ENCODE measurements at places on chromosomes 2 and 18. TPM values are rescaled to one million over a fixed set of nuclear protein-coding genes. Genes with fewer than 3 reads are reported as not detected.

GRCh38 chr2:73091164-73091563 lies 19.7 kb upstream of the SFXN5 start:
- peak; percentile 45 for DNase-seq

- no peak for DNase-seq
These were observed 70.6 kb downstream of the ACVR1 start for GRCh38 chr2:157805519-157805918.

DNA sequence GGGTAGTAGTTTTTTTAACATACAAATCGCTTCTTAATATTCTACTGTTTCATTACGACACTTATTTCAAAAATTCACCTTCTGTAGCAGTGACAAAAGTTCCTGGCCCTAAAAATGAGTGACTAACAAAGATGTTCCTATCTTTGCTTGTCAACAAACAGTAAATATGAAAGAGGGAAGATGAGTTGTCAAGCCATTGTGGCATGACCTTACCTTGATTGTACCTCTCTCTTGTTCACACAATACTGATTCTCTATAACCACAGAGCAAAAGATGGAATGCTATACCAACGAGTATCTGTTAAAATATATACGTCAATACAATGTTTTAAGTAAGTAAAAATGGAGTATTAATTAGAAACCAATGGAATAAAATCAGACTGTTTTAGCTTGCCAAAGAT lies 14.7 kb upstream of the GCG start:
- DNase-seq = no peak

DNA sequence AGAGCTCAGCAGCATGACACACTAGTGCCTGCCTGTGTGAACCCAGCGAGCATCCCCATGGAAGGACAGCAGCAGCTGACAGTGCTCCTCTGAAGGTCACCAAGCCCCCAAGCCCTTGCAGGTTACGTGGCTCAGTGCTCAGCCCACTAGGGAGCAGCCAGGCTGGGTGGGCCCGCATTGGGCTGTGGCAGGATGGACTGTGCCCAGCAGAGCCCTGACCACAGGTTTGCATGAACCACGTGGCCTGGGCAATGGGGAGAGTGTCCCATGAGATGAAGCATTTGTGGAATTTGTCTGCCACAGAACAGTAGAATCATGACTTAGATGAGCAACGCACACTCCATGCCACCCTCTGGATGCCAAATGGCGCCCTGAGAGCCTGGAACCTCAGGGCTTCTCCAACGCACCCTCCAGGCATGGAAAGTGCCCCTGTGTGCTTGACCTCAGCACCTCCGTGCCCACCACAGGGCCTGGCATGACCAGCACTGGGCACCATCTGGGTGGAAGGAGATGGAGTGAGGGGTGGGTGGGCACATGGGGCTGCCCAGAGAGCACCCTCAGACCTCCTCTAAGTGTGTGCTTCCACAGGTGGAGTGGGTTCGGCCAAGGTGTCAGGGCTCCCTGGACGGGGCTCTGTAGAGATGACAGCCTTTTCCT lies 216.1 kb upstream of the RAB6C start:
- no peak for DNase-seq

DNA sequence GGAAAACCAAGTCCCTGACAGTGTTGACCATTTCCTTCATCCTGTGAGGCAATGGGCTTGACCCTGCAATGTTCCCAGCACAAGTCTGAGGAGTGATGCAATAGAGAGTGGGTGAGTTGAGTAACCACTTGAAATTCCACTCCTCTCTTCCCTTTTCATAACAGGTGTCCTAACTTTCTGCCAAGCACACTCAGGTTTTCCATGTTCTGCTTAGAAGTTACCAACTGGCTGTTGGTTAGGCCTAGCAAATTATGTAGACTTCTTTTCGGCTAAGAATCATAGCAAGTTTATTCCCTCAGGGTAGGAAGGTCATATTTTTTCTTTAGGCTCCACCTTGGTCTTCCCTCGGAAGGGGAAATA lies 11.5 kb downstream of the GNLY start:
- peak; percentile 95 for DNase-seq

Gene GLB1L
- total RNA-seq = 10.5 TPM

DNA sequence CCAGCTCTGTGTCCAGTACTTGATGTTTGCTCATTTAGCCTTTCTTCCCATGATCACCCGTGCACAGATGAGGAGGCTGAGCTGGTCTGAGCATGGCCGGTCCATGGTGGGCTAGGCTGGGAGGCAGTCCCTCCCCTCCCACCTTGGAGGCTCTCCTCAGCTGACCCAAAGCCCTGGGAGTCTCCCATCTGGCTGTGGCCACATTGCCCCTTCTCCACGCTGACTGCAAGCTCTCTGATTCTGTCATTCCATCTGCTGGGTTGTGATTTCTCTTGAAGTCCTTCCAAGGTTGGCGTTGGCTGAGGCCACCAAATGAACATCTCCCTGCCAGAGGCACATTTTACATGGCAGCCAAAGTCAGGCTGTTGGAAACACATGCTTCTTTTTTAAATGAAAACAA lies 44.0 kb downstream of the ACKR3 start:
- no peak for DNase-seq

GRCh38 chr2:176187200-176187898 lies 1.1 kb upstream of the HOXD1 start:
- DNase-seq = no peak

GRCh38 chr2:240130393-240131195 lies 5.5 kb downstream of the COPS9 start:
- no peak for DNase-seq

Gene PTH2R
- 0.33 TPM for total RNA-seq

- no peak for DNase-seq
These were observed 67.7 kb downstream of the TWIST2 start for GRCh38 chr2:238915596-238915995.

DNA sequence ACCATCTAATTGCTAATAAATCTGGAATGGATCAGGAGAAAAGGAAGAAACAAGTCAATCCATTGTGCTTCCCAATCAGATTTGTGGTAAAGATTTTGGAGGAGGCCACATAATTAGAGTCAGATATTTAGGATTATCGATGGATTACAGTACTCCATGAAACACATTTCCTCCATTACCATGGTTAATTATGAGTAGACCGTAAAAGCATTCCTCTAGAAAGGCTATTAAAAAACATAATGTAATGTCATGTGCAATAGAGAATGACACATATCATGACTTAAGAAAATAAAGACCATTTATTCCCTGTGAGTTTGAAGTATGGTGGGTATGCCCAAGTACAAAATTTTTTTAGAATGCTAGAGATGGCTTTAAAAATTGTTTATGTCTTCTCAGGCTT lies 96.1 kb downstream of the ITGA4 start:
- no peak for DNase-seq

- peak; percentile 83 for DNase-seq
These were observed 79.6 kb upstream of the SPOPL start for GRCh38 chr2:138421971-138422335.

Gene BCL2
- total RNA-seq = 4.2 TPM

Gene INHA
- 0.18 TPM for total RNA-seq

DNA sequence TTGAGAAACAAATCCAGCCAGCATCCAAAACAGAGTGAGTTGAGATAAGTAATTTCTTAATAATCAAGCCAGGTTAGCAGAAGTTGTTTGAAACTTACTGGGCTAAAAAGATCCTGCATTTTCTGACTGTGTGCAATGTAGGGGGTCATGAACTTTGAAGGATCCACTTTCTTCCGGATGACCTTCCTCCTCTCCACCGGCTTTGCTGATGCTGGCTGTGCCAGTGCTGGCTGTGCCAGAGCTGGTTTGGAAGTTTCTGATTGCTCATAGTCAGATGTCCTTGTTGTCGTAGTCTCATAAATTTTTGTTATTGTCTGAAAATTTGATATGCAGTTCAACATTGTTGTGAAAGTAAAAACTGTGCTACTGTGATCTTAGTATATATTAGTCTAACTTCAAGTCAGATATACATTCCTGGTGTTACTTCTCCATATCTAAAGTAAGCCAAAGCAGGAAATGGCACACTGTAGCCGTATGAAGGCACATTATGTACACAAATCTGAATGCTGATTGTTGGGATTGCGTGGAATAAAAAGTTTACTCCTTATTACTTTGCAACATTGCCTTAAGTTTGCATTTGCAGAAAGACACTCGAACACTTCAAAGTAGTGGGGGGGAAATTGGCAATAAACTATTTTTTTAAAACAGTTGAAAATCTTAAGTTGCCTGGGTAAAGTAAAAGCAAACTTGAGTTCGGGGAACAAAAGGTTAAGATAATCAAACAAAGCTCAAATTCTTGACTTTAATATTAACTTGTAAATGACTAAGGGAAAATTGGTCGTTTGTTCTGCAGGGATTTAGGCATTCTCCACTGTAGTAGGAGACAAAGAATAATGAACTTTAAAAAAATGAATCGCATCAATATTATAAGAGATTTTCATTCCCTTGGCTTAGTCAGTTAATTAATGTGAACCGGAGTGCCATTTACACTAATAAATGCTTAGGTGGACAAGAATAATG lies 6.4 kb downstream of the NEB start:
- DNase-seq = no peak

DNA sequence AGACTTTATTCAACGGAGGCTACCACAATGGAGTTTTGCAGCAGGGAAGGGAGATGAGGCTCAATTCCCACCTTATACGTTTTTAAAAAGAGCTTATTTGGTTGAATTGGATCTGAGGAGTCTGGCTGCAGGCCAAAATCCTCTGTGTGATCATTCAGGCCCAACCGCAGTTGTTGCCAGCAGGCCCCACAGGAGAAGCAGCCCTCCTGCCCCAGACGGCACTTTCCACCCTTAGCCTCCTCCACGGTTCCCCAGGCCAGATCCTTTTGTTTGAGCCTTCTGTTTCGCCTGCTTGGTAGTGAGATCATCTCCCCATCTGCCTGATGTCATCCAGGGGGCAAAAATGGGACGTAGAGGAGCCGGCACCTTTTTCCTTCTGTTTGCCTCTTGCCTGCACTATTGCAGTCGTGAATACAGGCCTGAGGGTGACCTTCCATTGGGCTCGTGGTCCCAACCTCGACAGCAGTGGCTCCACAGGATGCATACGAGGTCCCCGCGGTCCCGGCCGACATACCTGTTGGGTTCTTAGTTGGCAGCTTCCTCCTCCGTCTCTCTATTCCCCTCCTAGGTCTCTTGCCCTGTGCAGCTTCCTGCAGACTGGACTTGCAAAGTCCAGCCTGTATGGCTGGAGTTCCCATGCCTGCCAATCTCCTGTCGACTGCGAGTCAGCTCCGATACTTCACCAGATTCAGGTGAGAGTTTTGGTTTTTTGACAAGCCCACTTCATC lies 9.3 kb upstream of the GPR35 start:
- DNase-seq = no peak

DNA sequence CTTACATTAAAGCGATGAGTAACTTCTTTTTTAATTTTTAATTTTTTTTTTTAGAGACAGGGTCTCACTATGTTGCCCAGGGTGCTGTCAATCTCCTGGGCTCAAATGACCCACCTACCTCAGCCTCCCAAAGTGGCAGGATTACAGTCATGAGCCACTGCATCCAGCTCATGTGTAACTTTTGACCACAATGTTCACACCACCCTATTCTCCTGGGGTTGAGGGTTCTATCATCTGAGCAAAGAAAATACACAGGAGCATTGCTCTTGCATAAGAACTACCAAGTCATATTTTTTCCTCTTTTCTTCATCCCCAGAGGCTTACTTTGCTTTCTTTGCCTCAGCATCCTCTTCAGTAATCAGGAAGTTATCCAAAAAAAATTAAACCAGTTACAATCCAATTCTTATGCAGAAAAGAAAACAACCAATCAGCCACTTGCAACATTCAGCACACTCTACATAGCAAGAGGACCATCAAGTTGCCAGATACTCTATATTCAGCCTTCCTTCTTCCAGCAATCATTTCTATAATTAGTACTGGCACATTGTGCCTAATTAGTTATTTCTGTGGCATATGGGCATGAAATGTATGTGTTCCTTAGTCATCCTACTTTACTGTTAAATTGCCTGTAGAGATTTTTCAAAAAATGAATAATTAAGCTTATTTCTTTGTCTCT lies 345.6 kb downstream of the AKAIN1 start:
- DNase-seq = no peak

GRCh38 chr2:66827851-66828250 lies 392.9 kb downstream of the MEIS1 start:
- no peak for DNase-seq

GRCh38 chr2:54310311-54310710 lies 54.3 kb upstream of the TSPYL6 start:
- DNase-seq = no peak

Gene MLPH
- total RNA-seq = 5.2 TPM

Gene TFCP2L1
- under 0.01 TPM for total RNA-seq

DNA sequence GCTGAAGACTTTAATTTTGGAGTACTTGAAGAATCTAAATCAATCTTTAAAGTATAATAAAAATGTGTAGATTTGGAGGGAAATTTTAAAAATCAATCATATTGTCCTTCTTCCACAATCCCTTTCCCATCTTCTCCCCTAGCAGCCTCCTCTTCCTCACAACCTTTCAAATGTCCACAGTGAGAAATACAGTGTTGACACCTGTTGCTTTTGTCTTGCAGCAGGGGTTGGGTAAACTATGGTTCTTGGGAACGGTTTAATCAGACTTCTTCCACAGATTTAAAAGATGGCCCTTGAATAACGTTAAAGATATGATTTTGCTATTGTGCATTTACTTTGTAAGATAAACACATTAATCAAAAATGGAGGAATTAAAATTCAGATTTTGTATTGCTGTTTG lies 113.8 kb upstream of the SLC1A4 start:
- no peak for DNase-seq

GRCh38 chr2:239327536-239328350 lies 73.1 kb downstream of the HDAC4 start:
- DNase-seq = no peak

DNA sequence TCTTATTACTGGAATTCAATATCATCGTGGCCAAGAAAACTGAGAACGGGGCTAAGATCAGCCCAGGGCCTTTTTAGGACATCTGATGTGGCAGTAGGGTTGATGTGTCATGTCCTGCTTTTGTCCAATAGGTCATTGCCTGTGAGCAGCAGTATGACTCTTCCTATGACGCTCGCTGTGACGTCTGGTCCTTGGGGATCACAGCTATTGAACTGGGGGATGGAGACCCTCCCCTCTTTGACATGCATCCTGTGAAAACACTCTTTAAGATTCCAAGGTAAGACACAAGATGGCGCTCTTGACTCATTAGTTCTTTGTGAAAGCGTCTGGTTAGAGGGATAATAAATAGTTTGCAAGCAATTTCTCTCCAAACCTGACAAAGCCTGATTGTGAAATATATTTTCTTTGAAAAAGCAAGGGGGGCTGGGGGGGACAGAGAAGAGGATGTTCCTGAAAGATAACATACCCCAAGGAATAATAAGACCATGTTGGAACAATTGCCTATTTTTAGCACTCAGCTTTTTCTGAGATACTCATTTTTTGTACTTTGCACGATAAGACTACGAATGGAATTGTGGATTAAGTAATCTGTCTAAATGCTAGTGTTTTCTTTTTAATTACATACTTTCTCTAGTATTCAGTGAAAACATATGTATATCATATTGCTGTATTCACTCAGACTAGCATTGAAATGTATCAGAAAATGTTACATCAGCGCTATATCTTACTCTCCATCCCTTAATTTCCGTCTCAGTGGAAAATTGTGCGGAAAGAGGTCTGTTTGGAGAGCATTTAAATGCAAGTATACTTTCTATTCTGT lies 58.1 kb downstream of the MYO3B start:
- peak; percentile 57 for DNase-seq

All from fibroblast of the aortic adventitia (primary cell).